ENCODE measurements at places on chromosomes 6 and 20.

DNA sequence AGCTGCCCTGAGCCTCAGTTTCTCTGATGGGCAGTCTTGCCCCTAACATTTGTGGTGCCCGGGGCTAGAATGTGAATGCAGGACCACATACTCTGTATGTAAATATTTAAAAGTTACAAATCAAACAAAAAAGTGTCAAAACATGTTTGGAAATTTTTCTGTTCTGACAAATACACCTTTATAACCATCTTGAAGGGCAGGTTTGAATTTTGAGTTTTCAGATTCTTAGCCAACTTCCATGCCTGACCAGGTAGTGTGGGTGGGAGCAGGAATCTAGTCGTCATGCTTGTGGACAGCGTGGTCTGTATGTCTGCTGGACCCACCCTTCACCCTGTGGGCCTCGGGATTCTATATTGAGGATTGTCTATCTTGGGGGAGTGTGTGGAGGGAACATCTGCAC lies 325.1 kb downstream of the SOX4 start:
- DNase-seq, result no peak

GRCh38 chr6:51908243-51908642 lies 179.2 kb downstream of the PKHD1 start:
- no peak for DNase-seq

DNA sequence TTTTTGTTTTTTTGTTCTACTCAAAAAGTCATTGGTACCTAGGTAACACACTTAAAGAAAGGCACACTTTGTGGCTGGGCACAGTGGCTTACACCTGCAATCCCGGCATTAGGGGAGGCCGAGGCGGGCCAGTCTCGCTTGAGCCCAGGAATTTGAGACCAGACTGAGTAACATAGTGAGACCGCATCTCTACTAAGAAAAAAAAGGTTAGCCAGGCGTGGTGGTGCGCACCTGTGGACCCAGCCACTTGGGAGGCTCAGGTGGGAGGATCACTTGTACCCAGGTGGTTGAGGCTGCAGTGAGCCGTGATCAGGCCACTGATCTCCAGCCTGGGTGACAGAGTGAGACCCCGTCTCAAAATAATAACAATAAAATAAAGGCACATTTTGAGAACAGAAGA lies 67.4 kb upstream of the BHLHE23 start:
- no peak for DNase-seq

DNA sequence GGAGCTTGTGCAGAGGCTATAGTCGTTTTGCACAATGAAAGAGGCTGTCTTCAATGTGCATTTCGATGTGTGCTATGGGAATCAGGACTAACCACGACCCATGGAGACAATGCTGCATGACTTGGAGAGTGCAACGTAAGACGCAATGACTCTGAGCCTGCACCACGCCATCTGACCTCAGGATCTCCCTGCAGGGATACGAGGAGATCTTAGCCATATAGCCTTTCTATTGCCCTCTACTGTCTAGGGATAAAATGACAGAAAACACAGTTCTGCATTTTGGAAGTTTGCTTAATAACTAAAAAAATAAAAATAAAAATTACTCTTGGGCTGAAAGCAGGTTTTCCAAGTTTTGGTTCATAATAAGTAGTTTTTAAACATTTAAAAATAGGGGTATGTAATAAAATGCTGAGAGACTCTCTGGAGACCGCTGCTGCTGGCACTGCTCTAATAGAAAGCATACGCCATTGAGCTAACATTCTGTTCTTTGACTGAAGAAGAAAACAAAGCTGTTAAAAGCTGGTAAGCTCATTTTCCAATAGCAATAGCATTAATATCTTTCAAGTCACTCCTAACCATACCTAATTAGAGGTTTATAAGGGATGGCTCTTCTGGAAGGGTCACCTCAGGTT lies 87.2 kb downstream of the PDE7B start:
- DNase-seq, result no peak

- DNase-seq, result no peak
These were observed 103.8 kb downstream of the KHDC1L start for GRCh38 chr6:73121421-73121993.

DNA sequence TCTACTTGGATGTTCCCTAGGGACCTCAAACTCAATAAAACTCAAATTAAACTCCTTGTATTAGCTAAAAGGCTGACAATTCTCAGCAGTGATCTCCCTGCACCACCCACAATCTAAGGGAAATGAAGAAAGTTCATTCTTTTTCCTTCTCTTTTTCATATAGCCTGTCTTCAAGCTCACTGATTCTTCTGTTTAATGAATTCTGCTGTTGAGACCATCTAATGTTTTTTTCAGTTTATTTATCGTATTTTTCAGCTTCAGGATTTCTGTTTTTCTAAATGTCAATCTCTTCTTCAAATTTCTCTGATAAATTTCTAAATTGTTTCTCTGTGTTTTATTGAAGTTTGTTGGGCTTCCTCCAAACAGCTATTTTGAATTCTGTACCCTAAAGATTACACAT lies 19.8 kb downstream of the CRISP2 start:
- DNase-seq, result no peak

GRCh38 chr20:64114356-64114971 lies 7.1 kb upstream of the NPBWR2 start:
- no peak for DNase-seq

DNA sequence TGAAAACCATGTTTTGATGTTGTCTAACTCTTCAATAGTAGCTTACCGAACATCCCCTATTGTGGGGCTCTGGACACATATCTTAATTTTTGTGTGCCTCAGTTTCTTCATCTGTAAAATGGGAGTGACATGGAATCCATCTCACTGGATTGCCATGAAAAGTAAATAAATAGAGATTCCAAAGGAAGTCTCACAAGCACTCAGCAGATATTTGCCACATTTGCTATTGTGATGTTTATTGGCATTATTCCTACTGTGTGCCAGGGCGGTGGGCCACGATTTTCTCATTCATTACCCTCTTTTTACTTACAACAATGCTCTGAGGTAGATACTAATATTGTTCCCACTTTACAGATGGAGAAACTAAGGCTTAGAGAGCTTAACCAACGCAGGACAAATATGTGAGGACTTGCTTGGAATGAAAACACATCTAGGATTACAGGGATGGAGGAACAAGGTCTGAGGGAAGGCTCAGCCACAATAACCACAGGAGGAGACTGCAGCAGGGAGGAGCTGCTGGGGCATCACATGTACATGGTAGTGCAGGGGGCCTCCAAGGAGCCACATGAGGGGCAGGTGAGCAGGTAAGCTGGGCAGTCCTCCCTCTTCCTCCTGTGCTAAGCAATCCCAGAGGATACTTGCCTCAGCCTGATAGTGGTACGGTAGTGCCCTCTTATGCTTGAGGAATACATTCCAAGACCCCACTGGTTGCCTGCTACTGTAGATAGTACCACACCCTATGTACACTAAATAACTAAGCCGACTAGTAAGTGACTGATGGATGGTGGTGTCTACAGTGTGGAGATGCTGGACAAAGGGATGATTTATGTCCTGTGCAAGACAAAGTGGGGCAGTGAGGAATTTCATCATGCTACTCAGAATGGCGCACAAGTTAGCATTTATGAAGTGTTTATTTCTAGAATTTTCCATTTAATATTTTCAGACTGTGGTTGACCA lies 176.9 kb downstream of the FOXA2 start:
- DNase-seq, result no peak
